ENCODE measurements at places on chromosomes 2 and 18.
A peak's percentile ranks its signal among the peaks of the same experiment; 100 is the strongest.

- no peak overlapping the region for H3K27ac ChIP-seq
- no peak for DNase-seq
- no peak overlapping the region for H3K4me3 ChIP-seq
- H3K27me3 ChIP-seq = no peaks in the 10 kb centered on the region
- H3K36me3 ChIP-seq = peaks cover 9% of the 10 kb centered on the region
These were observed 75.2 kb downstream of the TMEFF2 start for GRCh38 chr2:192119536-192119935.

DNA sequence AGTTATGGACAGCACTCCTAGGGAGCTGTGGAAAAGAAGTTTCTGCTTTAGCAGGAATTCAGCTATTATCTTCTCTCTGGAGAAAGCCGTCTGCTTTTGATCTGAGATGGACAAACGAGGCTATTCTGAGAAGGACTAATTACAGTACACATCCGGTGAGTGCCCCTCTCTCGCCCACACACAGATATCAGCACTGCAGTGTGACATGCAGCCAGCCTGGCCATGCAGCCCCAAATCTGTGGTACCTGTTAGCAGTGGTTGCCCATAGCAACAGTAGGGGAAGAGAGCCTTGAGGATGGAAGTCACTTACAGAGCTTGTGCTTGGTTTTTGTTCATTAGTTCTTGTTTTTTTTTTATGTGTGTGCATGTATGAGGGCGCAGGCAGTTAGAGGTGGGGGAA, 73.9 kb upstream of the TRIB2 start:
- no peaks in the 10 kb centered on the region for H3K4me1 ChIP-seq
- peak overlapping the region; percentile 61 for H3K27ac ChIP-seq
- no peaks in the 10 kb centered on the region for H3K36me3 ChIP-seq
- DNase-seq = no peak

DNA sequence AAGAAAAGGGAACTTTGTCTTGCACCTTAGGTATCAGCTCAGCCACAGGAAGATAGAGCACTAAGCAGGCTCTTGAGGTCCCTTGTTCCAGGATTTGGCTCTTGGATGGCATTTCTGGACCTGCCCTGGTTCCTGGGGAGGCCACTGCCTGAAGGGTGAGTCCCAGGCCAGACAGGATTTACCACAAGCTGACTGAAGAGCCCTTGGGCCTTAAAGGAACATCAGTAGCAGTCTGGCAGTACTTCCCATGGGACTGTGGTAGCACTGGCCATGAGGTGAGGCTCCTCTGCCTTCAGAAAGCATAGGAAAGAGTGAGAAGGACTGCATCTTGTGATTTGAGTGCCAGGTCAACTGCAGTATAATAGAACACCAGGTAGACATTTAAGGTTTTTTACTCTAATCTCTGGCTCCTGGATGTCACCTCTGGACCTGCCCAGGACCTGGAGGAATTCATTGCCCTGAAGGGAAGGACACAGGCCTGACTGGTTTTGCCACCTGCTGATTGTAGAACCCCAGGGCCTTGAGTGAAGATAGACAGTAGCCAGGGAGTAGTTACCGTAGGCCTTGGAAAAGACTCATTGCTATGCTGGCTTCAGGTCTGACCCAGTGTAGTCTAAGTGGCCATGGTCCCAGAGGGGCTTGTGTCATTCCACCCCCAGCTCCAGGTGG, 154.4 kb upstream of the CREB1 start:
- H3K36me3 ChIP-seq = no peaks in the 10 kb centered on the region
- H3K4me1 ChIP-seq = no peaks in the 10 kb centered on the region
- no peaks in the 10 kb centered on the region for H3K27me3 ChIP-seq
- H3K4me3 ChIP-seq = no peak overlapping the region
- no peak overlapping the region for H3K27ac ChIP-seq
- no peak for DNase-seq

- no peak overlapping the region for H3K27ac ChIP-seq
- H3K27me3 ChIP-seq = no peaks in the 10 kb centered on the region
- DNase-seq = no peak
- peaks cover 20% of the 10 kb centered on the region for H3K4me1 ChIP-seq
- H3K36me3 ChIP-seq = no peaks in the 10 kb centered on the region
These were observed 196.3 kb upstream of the SIX3 start for GRCh38 chr2:44744961-44745892.

- H3K36me3 ChIP-seq = no peaks in the 10 kb centered on the region
- H3K4me1 ChIP-seq = no peaks in the 10 kb centered on the region
- peak; percentile 54 for DNase-seq
- no peak overlapping the region for H3K27ac ChIP-seq
- no peak overlapping the region for H3K4me3 ChIP-seq
These were observed 49.5 kb upstream of the GPR17 start for GRCh38 chr2:127596311-127597045.

- H3K4me3 ChIP-seq = no peak overlapping the region
- H3K27ac ChIP-seq = no peak overlapping the region
- no peaks in the 10 kb centered on the region for H3K27me3 ChIP-seq
- H3K4me1 ChIP-seq = no peaks in the 10 kb centered on the region
- H3K36me3 ChIP-seq = no peaks in the 10 kb centered on the region
These were observed 1081.9 kb downstream of the LRP1B start for GRCh38 chr2:141048951-141049350.

- peaks cover 3% of the 10 kb centered on the region for H3K4me1 ChIP-seq
- no peaks in the 10 kb centered on the region for H3K36me3 ChIP-seq
These were observed 1238.0 kb upstream of the NRXN1 start for GRCh38 chr2:52269696-52270485.

GRCh38 chr2:232421189-232421785, 14.6 kb downstream of the ALPG start:
- no peak for DNase-seq
- H3K4me1 ChIP-seq = peaks cover 4% of the 10 kb centered on the region
- H3K27ac ChIP-seq = no peak overlapping the region
- H3K36me3 ChIP-seq = peaks cover 8% of the 10 kb centered on the region
- H3K27me3 ChIP-seq = peaks cover 88% of the 10 kb centered on the region

GRCh38 chr2:240791821-240792628, 28.0 kb downstream of the KIF1A start:
- peak overlapping the region; percentile 47 for H3K4me3 ChIP-seq
- no peaks in the 10 kb centered on the region for H3K27me3 ChIP-seq
- DNase-seq = no peak

DNA sequence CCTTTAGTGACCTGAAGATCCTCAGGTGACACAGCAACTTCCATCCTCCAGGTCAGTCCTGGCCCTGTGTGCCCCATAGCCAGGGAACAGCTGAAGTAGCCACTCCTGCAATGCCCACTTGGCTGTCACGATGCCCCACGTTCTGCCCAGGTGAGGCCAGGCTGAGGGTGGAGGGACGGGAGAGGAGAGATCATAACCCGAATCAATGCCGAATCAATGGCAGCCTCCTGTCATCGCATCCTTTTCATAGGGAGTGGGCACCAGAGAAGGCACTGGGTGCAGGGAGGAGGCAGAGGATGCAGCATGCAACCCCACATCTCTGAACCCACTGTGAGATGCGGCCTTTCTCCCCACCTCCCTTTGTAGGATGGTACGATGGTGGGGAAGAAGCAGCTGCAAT, 75.3 kb upstream of the EPC2 start:
- H3K36me3 ChIP-seq = no peaks in the 10 kb centered on the region
- no peaks in the 10 kb centered on the region for H3K4me1 ChIP-seq
- H3K27me3 ChIP-seq = no peaks in the 10 kb centered on the region
- no peak overlapping the region for H3K27ac ChIP-seq

All from type B pancreatic cell (in vitro differentiated cells).